ENCODE measurements at places on chromosomes 2 and 18. TPM values are rescaled to one million over a fixed set of nuclear protein-coding genes. Genes with fewer than 3 reads are reported as not detected.

- DNase-seq, result peak; percentile 48
Observed at GRCh38 chr2:176637486-176638166, 368.4 kb downstream of the MTX2 start.

DNA sequence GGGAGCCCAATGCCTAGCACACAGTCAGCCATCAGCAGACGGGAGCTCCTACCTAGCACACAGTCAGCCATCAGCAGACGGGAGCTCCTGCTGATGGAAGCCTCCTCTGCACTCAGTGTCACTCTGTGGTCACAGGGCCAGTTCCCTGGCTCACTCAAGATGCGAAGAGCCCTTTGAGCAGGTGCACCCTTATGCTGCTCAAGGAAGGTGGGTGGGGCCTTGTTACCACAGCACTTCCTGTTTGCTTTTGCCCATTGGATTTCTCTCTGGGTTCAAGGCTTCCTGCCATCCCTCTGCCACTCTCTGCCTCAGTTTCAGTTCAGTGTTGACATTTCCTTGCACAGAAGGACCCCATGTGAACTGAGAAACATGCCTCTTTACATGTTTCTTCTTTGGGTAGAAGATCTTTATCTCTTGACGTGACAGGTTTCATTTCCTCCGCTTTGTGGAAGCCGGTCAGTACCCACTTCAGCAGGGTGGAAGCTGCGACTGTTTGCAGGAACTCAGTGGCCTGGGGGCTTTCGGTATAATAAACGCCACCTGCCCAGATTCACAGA lies 11.6 kb downstream of the TRIB2 start:
- DNase-seq, result no peak

DNA sequence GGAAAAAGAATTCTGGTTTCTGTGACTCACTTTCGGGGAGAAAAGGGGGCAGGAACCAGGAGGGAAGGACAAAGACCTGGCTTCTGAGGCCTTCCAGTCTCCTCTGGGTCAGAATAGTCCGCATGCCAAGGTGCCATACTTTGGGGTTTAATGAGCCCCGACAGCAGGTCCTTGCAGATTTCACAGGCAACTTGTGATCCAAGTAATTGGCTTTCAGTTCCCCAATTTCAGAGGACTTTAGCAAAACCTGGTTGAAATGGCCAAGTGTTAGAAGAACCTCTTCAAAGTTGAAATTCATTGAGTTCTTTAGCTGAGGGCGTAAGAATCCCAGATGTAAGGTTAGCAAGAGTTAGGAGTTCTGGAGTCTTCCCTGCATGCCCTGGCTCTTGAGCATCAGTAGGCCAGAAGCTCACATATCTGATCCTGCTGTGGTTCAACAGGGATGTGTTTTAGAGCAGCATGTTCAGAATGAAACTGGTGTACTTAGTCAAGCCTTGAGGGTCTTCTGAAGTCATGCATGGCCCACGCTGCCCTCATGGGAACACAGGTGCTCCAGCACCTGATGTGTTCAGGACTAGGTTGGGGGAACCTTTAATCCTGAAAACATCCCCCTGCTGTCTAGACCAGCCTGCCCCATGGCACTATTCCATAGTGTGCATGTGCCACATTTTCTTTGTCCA lies 143.0 kb downstream of the NUP35 start:
- DNase-seq, result no peak

- DNase-seq, result peak; percentile 15
Observed at GRCh38 chr2:75079575-75079974, 119.7 kb downstream of the TACR1 start.

DNA sequence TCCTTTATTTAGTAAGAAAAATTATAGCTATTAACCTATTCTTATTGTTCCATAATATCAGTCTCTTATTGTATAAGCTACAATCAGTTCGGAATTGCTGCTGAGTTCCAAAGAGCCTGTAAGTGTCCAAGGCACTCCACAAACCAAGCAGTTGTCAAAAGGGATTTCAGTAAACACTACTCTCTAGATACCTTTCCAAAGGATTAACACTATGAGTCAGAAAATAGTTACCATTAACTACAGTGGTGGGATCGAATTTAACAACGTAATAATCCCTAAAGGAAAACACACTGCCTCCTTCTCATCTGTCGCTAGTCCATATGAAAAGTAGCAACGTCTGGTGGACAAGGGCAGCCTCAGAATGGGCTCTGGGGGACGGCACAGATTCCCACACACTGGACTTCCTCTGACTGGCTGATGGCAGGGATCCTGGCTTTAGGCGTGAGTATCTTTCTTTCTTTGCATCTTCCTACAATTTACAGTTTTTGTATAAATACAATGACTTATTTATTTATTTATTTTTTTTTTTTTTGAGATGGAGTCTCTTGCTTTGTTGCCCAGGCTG lies 8.8 kb downstream of the TGFBRAP1 start:
- DNase-seq, result no peak

DNA sequence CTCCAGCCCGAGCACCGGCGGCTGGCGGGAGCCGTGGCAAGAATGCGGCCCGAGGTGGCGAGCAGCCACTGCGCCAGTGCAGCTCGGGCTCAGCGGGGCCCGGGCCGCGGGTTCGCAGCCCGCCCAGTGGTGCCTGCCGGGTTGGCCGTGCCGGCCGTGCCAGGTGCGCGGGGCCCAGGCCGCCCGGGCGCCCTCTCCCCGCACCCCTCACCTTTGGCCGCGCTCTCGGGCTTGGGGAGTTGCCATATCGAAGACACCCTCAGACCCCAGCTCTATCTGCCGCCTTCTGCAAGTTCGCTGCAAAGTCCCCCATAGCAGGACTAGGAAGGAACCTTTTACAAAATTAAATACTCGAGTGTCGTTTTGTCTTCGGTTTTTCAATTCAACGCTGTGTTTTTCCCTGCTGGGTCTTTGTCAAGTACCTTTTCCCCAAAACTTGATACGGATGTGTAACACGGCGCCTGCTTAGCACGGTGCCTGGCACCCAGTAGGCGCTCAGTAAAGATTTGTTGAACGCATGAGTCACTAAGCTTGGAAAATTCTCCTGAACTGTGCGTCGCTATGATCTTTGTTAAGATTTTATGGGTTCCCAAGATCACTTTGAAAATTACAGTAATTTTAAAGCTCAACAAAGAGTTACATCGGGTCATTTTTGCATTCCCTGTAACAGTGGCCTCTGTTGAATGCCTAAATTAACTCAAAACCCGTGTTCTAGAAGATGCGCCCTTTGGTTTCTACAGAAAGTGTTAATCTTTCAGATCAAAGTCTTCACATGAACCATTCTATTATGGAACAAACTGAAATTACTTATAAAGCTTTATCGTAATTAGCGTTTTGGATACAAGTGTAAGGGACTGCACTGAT lies 750 bp downstream of the STRADB start:
- DNase-seq, result no peak

DNA sequence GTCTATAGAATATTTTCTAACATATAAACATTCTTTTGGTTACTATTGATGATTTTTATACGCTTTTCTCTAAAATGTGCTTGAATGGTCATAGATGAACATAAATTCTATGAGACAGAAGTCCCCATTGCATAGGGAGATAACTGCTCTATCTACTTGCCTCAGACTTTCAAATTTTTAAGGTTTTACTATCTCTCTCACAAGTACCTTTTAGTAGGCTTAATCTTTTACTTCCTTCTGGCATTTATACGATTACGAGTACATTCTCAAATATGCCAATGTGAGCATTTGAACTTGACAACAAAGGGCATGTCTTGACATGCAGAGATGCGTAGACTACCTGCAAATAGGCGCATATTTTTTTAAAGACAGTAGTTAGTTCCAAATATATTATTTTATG lies 935.9 kb upstream of the LRATD1 start:
- DNase-seq, result no peak

DNA sequence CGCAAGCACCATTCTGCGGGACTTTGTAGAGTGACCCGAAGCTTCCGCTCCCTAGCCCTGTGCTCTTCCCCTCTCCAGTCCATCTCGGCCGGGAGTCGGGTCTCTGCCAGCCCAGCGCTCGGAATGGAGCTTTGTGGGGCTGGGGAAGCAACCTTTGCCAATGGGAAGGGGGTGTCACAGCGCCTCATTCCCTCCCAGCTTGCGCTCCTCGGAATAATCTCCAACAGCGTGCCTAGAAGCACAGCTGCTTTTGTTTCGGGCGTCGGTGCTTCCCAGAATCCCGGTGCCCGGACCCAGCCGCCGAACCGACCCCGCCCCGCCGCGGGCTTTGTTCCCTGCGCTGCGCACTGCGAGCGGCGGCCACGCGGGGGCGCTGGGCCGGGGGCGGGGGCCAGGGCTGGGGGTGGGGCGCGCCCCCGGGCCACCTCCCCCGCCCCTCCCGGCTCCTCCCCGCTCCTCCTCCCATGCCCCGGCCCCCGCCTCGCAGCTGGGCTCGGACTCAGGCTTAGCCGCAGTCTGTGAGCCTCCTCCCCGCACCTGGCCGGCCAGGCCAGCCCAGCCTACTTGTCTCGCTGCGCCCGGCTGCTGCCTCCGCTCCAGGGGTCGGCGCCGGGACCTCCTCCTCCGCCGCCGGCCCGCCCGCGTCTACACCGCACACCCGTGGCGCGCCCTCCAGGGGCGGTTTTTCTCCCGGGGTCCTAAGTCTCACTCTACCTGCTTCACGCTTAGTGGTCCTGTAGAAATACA lies 77.7 kb upstream of the SMAD2 start:
- peak; percentile 72 for DNase-seq

DNA sequence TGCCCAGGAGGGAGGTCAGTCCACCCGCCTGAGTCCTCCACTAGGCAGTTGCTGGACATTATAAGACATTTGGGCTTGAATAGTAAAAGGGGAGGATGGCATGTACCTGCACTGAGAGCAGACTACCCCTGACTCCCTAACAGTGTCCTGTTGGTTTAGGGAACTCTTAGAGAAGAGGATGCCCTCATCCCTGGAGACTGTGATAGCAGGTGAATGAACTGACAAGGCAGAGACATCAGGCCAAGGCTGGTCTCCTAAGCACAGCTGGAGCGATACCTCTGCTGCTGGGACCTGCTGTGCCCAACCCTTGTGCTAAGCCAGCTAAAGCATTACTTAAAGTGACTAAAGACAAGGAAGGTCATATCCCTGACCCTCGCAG lies 34.8 kb downstream of the PROC start:
- no peak for DNase-seq

DNA sequence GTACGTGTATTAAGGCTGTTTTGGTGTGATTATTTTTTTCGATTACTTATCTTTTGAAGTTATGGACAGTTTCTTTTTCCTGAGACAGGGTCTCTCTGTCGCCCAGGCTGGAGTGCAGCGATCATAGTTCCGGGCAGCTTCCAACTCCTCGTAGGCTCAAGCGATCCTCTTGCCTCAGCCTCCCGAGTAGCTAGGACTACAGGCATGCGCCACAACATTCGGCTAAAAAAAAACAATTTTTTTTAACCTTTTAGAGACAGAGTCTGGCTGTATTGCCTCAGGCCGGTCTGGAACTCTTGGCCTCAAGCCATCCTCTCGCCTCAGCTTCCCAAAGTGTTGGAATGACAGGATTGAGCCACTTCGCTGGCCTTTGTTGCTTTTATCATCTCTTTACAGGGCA lies 945 bp downstream of the HAT1 start:
- peak; percentile 42 for DNase-seq

The CHRNA1 gene
- not detected for total RNA-seq

The UGT1A5 gene
- not detected for total RNA-seq

Measured in MCF 10A (cell line).